Spleen (tissue), 13 donors: ENCODE measurements at places on chromosomes 16 and 17.

DNA sequence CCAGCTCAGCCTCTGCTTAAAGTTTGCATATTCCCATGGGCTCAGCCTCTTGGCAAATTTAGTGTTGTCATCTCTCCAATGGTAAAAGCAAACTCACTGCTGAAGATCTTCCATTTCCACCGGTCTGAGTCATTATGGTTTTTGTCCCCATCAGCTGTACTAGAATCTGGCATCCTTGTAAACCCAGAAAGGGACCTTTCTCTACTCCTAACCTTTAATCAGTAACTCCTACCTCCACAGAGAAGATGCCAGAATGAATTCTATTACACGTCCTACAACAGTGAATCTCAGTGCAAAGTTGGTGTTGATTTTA, 45.8 kb downstream of the ZNF652 start:
- DNase-seq: no peak

- no peak for DNase-seq
Measured at GRCh38 chr17:18921912-18922451, 30.0 kb upstream of the SLC5A10 start.

- DNase-seq: no peak
Measured at GRCh38 chr16:20023190-20023589, 50.5 kb downstream of the GPR139 start.

DNA sequence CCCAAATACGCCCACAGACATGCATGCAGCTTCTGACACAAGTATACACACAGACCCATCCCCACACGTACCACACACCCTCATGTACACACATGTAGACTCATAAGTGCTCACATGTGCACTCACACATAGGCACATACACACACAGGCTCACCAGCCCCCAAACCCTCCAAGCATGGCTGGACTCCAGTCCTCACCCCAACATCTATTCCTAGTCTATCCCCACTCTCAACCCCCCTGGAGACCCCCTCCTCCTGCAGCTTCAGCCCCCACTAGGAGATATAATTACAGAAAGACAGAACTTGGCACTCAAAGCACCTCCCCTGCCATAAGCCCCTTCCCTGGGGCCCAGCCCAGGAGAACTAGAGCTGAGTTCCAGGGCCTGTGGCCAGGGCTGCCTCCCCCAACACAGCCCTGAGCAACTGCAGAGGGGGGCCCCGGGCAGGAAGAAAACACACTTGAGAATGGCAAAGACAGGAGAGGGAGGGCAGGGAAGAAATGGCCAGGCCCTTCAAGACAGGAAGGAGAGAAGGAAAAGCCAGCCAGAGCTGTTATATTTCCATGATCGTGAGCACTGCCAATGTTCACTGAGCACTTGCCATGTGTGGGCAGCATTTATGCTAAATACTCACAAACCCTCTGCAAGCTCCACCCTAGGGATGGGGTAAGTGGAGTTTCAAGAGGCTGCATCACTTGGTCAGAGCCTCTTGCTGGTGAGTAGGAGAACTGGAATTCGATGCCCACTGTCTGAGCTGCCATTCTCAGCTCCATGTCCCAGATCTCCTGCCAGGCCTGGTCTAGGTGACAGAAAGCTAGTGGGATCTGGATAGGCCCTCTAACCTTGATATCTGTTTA, 224.5 kb downstream of the ZNF423 start:
- peak; percentile 49 for DNase-seq

- DNase-seq: no peak
Measured at GRCh38 chr17:52181782-52182181, 23.3 kb upstream of the CA10 start.

- DNase-seq: no peak
Measured at GRCh38 chr17:35051183-35051578, 12.3 kb downstream of the RFFL start.

GRCh38 chr16:78994135-78994745, 606.3 kb downstream of the MAF start:
- no peak for DNase-seq

DNA sequence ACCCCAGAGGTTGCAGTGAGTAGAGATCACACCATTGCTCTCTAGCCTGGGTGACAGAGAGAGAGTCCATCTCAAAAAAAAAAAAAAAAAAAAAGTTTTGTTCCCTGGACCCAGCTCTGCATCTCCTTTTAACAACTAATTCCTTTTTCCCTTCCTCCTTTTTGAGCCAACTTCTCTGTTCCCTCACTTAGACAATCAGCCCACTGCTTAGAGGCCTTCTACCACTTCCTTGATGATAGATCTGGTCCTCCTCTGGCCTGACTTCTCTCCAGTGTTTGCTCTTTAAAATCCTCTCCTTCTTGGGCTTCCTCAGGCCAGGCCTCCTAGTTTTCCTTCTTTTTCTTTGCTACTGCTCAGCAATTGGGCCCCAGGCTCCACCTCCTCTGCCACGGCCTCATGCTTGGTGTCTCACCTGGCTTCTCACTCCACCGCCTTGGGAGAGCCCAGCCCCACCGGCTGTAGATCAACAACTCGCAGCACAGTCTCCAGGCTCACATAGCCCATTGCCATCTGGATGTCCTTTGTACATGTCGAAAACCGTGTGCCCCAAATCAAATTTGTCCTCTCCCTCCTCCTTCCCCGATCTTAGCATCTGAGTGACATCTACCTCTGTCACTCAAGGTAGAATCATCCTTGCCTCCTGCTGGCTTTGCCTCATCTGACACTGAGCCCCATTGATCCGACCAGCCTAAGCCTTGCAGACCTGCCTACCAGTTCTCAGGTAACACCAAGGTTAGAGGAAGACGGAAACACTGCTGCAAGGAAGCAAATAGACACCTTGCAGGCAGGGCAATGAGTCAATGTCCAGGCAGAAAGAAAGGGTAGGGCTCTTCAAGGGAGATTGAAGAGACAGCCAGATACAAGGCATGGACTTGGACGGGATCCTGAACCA, 17.4 kb downstream of the ARHGAP27 start:
- no peak for DNase-seq

DNA sequence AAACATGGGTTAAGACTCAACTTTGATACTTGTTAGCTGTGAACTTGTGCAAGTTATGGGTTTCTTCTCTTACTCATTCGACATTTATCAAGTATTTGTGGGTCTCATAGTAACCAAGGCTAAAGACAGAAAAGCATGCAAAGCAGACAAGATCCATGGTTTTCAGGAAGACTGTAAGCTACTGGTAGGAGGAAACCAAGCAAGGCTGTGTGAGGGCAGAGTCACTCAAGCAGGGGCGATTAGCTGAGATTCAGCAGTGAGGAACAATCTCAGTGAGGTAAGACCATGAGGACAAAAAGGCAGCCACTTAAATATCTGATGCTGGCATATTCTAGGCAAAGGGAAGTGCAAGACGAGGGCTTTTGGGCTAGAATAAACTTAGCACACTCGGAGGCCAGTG, 29.5 kb downstream of the MBTD1 start:
- DNase-seq: no peak

GRCh38 chr16:89791278-89791995, 25.0 kb downstream of the FANCA start:
- no peak for DNase-seq

DNA sequence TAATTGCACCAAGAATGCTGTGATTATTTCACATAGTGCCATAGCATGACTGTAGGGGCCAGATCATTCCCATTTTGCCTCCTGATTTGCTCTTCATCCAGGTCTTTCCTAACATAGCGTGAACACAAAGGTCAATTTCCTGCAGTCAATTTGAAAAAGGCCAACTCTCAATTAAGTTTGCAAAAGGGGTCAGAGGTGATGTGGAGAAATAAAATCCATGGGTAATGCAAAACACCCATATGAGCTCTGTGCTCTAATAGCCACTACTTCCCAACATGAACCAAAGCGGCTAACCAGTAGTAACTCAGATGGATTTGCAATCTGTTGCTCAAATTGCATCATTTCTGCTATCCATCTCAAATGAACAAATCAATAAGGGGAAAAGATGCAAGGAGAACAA, 275.5 kb upstream of the SOX9 start:
- no peak for DNase-seq

- no peak for DNase-seq
Measured at GRCh38 chr16:56401482-56401881, 23.9 kb downstream of the AMFR start.

DNA sequence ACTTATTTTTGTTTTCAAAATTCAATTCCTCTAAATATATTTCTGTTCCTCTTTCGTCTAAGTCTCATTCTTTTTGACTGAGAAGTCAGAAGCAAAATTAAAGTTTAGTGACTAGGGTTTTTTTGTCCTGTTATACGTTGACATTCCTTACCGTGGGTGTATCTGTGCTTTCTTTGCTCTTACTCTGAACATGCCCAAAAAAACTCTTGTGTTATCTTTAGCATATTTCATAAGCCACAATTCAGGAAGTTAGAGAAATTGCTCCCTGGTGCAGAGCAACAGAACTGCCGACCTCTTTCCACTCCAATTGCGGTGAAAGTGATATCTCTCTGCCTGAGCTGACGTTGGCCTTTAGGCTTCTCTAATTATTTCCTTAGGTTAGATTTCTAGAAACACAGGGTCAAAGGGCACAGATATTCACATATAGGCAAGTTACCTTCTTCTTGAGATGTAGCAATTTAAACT, 65.7 kb downstream of the CENPV start:
- no peak for DNase-seq

- no peak for DNase-seq
Measured at GRCh38 chr16:7597677-7598076, 265.0 kb downstream of the RBFOX1 start.

- DNase-seq: no peak
Measured at GRCh38 chr16:58519707-58520106, 4.4 kb downstream of the SETD6 start.

- peak; percentile 80 for DNase-seq
Measured at GRCh38 chr16:11614587-11615175, 28.0 kb upstream of the LITAF start.

- no peak for DNase-seq
Measured at GRCh38 chr16:23710504-23710903, 2.5 kb downstream of the ERN2 start.

DNA sequence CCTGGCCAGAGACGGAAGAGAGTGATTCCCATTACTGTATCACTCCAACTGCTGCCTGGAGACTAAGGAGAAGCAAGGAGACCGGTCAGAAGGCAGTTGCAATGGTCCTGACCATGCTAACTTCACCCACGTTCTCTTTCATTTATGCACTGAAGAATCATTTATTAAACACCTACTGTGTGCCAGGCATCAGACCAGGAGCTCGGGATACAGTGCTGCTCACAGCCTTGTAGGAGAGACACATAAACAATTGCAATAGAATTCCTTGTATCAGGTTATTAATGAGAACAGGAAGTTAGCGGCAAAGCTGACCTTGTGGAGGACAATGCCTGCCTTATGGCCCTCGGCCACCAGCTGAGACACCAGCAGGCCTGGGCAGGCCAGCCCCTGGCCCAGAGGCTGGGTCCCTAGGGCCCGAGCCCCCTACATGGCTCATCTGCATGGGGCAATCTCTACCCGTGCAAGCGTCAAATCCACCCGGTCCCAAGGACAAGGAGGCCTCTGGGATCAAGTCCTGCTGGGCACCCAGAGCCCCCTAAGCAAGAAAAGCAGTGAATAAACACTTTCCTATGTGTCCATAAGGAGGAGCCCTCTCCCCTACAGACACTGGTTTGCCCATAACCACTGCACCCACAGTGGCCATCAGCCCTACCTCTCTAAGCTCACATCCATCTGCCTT, 8.6 kb upstream of the ENPP7 start:
- DNase-seq: no peak

DNA sequence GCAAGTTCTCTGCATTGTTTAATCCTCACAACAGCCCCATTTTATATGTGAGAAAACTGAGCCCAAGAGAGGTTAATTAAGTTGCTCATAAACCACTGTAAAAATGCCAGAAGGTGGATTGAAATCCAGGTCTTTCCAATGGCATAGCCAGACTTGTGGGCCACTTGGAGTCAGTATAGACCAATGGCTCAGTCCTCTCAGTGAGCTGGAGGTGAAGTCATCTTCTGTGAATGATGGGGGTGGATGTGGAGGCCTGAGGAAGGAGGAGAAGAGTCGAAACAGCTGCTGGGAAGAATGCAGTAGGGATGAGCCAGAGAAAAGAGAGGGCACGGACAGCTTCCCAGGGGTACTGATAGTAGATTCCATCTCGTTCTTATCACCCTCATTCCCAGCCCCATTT, 213.4 kb downstream of the SOX9 start:
- no peak for DNase-seq

DNA sequence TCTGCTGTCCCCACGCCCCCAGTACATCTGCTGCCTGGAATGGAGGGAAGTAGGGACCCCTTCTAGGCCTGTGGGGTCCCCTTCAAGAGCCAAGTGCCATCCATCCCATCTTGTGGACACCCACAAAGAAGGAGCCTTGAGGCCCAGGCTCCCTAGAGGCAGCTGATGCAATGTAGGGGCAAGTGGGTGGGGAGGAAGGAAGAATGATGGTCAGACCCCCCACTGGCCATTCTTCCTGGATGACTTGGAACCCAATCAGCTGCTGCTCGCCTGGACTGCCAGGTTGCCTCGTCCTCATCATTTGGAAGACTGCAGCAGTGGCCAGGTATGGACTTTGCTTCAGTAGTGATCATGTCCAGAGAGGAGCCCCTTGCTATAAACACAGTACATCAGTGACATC, 48.9 kb downstream of the SMPD3 start:
- peak; percentile 29 for DNase-seq

GRCh38 chr17:7413346-7413985, 5.8 kb downstream of the NLGN2 start:
- no peak for DNase-seq

GRCh38 chr17:77480509-77481215, 339.9 kb downstream of the SEC14L1 start:
- no peak for DNase-seq

- DNase-seq: peak; percentile 56
Measured at GRCh38 chr17:76682296-76682695, 28.5 kb downstream of the MXRA7 start.

DNA sequence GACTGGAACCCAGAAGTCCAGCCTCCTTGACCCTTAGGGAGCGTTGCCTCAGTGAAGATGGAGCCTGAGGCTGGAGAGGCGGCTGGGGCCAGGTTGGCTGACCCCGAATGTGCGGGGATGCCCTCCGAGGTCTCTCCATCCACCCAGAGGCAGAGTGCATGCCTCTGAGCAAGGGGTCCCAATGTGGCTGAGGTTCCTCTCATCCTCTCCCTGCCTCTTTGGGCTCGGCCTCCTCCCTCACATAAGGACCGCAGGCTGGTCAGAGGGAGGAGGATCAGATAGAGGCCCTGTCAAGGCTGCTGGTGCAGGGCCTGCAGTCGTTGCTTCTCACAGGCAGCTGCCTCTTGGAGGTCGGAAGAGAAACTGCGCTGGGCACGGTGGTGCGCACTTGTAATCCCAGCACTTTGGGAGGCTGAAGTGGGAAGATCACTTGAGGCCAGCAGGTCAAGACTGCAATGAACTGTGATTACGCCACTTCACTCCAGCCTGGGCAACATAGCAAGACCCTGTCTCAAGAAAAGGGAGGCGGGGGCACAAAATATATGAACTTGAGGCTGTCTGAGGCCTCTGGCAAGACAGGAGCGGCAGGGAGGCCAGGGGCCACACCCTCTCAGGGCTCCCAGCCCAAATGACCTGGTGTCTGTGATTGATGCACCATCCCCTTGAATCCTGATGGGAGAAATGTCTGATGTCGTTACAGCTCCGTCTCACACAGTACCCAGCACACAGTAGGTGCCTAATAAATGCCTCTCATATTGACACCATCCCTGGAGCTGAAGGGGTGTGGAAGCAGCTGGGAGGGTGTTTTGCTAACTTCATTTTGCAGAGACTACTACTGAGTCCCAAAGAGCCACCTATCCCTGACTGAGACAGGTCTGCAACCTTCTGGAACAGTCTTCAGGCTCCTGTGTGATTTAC, 220.1 kb upstream of the GSE1 start:
- peak; percentile 49 for DNase-seq

GRCh38 chr17:8409966-8410882, 12.6 kb upstream of the RNF222 start:
- DNase-seq: peak; percentile 93

- peak; percentile 70 for DNase-seq
Measured at GRCh38 chr16:9099131-9099625, 7.7 kb downstream of the HAPSTR1 start.

- no peak for DNase-seq
Measured at GRCh38 chr16:78925083-78925767, 675.3 kb downstream of the MAF start.
